ENCODE measurements at places on chromosomes 4 and X.

DNA sequence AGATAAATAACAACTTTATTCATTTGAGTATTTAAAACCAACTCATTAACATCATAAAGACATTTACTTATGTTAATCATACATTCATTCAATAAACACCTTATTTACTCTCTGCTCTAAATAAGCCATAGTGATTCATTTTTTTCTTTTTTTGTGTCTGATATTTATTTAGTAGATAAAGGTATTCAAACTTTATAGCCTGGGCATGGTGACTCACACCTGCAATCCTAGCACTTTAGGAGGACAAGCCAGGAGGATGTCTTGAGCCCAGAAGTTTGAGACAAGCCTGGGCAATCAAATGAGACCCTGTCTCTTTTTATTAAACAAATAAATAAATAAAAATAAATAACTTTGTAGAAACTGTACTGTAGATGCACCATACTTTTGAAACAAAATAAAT, 771.3 kb upstream of the PCDH7 start:
- no peak for DNase-seq

DNA sequence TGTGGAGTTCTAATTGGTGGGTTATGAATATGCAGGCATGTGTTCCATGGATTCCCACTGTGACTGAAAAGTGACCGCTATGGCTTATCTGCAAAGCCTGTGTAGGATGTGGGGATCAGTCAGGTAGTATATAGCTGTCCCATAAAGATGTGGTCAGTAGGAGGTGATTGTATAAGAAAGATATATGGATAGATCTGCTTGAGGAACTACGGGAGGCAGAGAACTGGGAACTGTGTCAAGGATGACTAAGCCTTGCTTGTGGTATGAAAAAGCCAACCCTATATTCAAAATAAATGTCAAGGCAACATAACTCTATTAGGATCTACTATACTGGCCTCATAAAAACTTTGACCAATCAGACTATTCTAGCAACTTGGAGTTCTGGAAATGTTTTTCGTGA, 185.2 kb downstream of the KLHL4 start:
- DNase-seq = no peak

GRCh38 chr4:48079972-48080391, 54.1 kb downstream of the TXK start:
- DNase-seq = no peak

DNA sequence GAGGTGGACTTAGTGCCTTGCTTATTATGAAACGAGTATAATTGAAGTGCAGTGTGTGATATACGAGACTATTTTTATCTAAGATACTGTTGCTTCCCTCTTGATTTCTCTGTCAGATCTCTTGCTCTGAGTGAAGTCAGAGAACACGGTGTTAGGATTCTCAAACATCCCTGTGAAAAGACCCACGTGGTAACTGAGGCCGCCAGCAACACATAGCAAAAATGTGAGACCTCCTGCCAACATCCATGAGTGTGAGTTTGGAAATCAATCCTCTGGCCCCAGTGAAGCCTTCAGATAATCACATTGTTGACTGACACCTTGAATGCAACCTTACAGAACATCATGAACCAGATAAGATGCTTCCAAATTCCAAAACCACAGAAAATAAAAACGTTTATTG, 954.4 kb downstream of the FAT4 start:
- no peak for DNase-seq

DNA sequence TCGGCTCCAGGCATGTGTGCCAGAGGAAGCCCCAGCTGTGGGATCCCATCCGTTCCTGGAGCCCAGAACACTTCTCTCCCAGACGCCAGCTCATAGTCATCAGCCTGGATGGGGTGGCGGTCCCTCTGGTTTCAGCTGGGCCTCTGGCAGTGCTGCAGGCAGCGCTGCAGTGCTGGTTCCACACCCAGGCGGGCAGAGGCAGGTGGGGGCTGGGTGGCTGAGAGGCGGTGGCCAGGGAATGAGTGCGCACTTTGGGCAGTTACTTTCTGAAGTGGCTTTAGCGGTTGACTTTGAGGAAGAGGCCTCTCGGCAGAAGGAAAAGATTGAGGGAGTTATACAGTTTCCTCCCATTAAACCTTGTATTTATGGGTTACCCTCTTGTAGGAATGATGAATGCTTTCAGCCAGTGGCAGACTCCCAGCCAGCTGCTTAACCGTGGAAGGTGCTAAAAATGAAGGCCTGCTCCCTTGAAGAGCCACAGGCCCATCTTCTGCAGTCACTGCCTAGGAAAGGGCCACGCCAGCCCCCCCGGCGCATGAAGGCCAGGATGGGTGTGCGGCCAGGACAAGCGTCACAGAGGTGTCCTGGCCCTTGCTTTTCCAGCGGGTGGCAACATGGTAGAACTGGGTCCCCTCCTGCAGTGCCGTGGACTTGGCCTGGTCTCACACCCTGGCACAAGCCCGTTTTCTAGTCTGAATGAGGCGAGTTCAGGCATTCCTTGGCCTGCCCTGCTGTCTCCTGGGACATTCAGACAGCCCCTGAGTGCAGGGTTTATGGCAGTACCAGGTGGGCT, 9.9 kb downstream of the TADA2B start:
- no peak for DNase-seq

- DNase-seq = no peak
Observed at GRCh38 chrX:87489071-87489470, 28.5 kb upstream of the KLHL4 start.

GRCh38 chr4:8008391-8008790, 68.7 kb upstream of the AFAP1 start:
- DNase-seq = no peak

GRCh38 chrX:133307637-133308498, 89.7 kb upstream of the TFDP3 start:
- peak; percentile 57 for DNase-seq

DNA sequence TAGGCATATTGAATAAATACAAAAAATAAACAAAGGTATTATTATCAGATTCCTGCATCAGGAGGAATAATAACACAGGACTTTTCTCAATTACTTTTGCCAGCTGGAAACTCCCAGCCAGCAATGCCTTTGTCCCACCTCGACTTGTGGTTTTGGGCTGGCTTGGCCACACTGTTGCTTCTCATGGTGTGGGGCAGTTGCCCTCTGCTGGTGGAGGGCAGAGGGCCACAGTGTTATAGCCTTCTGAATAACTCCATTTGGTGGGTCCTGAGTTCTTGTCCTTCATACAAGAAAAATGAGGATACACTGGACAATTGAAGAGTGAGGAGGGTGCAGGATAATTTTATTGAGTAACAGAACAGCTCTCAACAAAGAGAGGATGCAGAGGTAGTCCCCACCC, 1206.0 kb upstream of the ADGRL3 start:
- DNase-seq = no peak

- DNase-seq = no peak
Observed at GRCh38 chr4:150950657-150951288, 64.3 kb downstream of the LRBA start.

GRCh38 chrX:154602226-154602625, 16.9 kb downstream of the CTAG1B start:
- DNase-seq = no peak

- no peak for DNase-seq
Observed at GRCh38 chrX:136666088-136666487, 18.1 kb downstream of the CD40LG start.

DNA sequence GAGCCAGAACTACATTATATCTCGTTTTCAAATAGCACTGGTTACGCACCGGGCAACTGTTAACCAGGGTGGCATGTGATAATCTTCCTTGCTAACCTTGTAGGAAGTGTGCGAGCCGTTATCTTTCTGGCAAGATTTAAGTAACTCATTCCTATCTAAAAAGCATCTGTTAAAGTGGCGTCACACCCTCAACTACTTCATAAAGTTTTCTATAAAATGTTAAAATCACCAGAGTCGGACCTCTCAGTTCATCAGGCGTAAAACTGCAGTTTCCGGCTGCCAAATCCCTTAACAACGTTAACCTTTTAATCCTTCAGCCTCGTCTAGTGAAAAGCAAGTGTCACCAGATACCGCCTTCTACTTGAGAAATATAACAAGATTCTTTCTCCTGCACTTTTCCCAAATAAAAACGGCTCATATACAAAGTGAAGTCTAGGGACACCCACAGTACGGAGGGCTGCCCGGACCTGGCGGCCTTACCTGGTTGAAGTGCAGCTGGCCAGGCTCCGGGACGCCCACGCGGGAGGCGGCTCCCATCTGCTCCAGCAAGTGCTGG, 1.2 kb downstream of the SLC39A8 start:
- no peak for DNase-seq

- DNase-seq = no peak
Observed at GRCh38 chrX:49040376-49040955, 2.7 kb downstream of the TFE3 start.

- DNase-seq = no peak
Observed at GRCh38 chr4:153211986-153212728, 7.9 kb downstream of the TRIM2 start.

GRCh38 chr4:2262944-2263250, 988 bp upstream of the MXD4 start:
- DNase-seq = no peak

- DNase-seq = no peak
Observed at GRCh38 chr4:168981460-168981859, 28.6 kb downstream of the CBR4 start.

DNA sequence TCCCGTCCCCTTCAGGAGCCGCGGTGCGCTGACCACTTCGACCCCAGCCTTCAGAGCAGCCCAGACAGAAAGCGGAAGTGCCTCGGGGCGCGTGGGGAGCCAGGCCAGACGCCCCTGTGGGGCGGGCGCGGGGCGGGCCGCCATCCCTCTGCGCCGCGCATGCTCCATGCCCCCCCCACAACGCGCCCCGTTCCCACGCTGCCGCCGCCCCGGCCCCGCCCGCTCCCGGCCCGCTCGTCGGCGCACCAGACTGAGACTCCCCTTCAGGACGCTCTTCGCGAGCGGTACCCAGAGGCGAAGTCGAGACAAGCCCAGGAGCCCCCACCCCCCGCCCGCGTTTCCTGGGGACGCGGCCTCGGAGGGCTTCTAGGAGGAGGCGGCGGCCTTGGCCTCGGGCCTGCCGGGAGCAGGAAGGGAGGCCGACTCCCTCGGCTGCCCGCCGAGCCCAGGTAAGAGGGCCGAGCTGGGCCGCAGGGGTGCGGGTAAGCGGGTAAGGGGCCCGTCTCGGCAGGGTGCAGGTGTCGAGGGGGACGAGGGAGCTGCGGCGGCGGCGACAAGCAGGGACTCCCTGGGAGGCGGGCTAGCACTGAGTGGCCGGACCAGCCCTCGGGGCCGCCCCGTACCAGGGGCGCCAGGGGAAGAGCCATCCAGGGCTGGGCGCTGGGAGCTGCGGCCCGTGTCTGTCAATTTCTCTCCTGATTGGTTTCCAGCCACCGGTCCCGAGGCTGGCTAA, at the start of gene ZFP92:
Gene ZFP92, plus strand, starts transcription at position 218 of the 733 bp plus-strand sequence. CDS start 6,851 bp downstream, outside the sequence.
- peak; percentile 9 for DNase-seq

DNA sequence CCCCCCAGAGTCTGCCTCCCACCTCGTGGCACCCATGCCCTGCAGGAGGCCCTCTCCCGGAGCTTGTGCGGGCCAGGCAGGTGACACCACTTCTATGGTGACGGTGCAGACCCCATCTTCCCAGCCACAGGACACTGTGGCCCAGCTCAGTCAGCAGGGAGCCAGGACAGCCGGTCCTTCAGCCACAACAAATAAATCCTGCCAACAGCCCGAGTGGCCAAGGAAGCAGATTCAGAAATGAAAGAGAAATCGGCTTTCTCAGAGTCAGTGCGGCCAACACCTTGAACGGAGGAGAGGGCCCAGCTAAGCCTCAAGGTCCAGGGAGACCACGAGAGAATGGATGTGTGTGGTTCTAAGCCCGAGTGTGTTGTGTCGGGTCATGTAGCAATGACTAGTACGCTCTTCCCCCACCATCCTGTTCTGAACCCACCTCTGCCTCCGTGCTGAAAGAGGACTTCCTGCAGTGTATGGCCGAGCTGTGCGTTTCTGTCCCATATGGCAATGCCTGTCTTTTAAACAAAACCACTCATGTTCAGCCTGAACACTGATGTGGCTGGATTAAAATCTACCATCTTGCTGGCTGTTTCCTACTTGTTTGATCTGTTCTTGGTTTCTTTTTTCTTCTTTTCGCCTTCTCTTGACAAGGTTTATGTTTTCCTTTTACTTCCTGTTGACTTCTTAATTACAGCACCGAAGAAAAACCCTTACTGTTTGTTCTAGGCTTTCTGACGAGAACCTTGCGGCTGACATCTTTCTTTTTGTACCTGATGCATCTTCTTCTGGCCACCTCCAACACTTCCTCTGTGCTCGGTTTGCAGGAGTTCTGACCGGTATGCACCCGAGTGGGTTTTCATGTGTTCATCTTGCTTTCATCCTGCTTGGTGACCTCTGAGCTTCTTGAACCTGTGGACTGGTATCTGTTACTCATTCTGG, 53.1 kb downstream of the GAK start:
- no peak for DNase-seq

- DNase-seq = peak; percentile 23
Observed at GRCh38 chr4:145868637-145869409, 69.8 kb downstream of the ZNF827 start.

- peak; percentile 47 for DNase-seq
Observed at GRCh38 chr4:159455675-159456237, 352.9 kb downstream of the RAPGEF2 start.

DNA sequence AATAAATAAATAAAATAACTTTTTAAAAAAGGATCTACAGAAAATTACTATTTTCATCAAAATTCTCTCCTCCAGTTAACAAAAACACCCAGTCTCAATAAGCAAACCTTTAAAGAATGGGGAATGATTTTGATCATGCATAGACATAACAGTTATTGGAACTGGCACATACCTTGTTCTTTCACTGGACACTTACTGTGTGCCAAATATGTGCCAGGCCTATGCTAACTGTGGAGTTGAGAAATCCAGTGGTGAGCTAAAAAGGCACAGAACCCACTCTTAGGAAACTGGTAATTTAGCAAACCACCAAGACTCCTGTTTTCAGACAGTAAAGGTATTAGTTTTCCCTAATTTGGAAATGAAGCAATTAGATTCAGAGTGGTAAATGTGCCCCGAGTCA, 39.1 kb downstream of the CLOCK start:
- no peak for DNase-seq

- DNase-seq = no peak
Observed at GRCh38 chr4:8513931-8514330, 66.3 kb upstream of the GPR78 start.

- no peak for DNase-seq
Observed at GRCh38 chrX:638482-639131, 8.0 kb downstream of the SHOX start.

DNA sequence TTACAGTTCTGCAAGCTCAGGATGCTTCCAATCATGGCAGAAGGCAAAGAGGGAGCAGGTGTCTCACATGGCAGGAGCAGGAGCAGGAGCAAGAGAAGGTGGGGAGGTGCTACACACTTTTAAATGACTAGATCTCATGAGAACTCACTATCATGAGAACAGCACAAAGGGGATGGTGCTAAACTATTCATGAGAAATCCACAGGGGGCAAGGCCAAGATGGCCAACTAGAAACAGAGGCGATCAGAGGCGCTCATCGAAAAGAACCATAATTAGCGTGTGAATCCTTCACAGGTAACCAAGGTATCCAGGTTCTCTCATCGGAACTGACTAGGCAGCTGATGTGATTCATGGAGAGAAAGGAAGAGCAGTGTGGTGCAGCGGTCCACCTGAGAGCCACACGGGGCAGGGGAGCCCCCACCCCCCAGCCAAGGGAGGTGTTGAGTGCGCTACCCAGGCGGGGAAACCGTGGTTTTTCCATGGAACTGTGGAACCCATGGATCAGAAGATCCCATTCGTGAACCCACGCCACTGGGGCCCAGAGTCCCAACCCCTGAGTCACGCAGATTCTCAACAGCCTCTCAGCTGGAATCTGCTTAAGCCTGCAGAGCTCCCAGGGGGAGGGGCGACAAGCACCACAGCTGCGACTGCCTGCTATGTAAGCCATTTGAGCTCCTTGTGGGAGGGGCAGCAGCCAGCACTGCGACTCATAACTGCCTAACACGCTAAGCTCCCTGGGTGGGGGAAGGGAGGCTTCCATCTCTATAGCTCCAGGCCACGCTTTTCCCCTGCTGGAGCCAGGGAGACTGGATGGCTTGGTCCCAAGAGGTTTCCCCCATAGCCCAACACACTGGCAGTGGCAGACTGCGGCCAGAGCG, 46.7 kb downstream of the FGF16 start:
- DNase-seq = peak; percentile 75
